ENCODE measurements at places on chromosomes 2 and 18.

DNA sequence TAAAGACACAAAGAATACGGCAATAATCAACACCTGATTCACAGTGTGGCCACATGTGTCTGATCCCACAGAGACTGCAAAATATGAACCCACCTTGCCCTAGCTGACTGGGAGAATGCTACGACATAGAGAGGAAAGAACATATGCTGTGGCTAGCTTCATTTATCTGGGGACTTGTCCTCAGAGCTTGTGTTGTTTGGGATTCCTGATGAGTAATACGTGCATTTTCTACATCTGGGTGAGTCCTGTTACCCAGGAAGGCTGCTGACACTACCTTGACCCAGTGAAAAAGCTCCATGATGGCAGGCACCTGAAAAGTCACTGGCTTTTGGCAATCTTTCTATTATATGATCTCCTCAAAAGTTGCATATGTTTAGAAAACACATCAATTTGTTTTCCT, 427.7 kb upstream of the LYPD1 start:
- DNase-seq: no peak

DNA sequence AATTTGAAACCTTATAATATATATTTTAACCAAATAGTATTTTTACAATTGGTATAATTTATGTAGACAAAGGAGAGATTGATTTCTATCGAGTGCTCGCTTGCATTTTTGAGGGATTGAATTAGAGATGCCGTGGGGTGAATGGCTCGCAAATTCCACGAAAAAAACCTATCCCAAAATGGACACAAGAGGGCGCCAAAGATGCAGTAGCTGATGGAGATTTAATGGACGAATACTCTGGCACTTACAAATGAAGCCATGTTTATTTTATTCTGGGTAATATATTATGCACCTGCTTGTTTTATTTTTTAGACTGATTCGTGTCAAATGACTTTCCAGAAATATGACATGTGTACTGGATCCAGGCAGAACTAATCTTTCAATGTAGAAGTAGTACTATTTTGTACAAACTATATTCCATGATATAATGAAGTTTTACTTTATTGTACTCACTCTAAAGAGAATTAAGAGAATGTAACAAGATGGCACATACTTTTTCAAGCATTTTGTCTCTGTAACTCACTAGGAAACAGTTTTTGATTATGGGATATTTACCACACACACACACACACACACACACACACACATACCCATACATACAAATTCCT, 505.4 kb downstream of the PLCL1 start:
- peak; percentile 25 for DNase-seq

- DNase-seq: no peak
These were observed 2.2 kb upstream of the GPR148 start for GRCh38 chr2:130726614-130727180.

- DNase-seq: no peak
These were observed 181.6 kb upstream of the KLHL29 start for GRCh38 chr2:23203383-23203782.

GRCh38 chr2:107325981-107326786, 440.2 kb upstream of the ST6GAL2 start:
- no peak for DNase-seq

GRCh38 chr2:201795607-201796477, 10.5 kb upstream of the CDK15 start:
- DNase-seq: no peak

GRCh38 chr2:126634273-126634861, 21.6 kb upstream of the GYPC start:
- DNase-seq: peak; percentile 10

- no peak for DNase-seq
These were observed 16.8 kb upstream of the ATP8B1 start for GRCh38 chr18:57819671-57820460.
